Activated CD4-positive, alpha-beta T cell treated with anti-CD3 and anti-CD28 coated beads for 24 hours (primary cell): ENCODE measurements at places on chromosomes 7 and 10.

DNA sequence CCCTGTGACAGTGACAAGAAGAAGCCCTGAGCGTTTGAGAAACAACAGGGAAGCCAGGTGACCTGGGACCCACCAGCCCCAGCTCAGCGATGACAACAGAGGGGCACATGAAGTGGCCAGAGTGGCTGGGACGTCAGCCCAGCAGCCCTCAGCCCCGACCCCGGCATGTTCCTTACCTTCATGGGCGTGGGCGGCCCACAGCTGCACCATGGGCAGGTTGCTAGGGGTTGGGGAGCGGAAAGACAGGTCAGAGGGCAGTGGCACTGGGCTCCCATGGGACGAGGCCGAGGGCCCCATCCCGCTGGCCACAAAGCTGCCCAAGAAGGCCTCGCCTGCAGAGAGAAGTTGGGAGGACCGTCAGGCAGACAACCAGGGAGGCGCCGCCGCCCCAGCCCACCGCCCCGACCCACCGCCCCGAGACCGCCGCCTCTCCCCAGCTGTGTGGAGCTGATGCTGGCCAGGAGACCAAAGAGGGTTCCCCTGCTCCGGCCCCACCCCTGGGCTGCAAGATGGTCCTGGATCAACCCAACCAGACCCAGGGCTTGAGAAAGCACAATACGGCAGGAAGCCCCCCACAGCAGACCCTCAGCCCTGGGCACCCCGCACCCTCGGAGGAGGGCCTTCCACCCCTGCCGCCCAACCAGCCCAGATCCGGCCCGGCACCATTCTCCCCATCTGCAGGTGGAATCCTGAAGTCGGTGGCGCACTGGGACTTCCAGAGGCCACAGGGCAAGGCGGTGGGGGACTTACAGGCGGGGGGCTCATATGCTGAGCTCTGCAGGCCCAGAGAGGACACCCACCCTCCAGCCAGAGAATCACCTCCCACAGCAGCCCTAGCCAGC lies 29.1 kb downstream of the TNRC18 start:
- DNase-seq: no peak

GRCh38 chr7:137895301-137896221 lies 48.8 kb upstream of the DGKI start:
- no peak for DNase-seq

- DNase-seq: no peak
These were observed 52.6 kb downstream of the EVX1 start for GRCh38 chr7:27295236-27295635.

DNA sequence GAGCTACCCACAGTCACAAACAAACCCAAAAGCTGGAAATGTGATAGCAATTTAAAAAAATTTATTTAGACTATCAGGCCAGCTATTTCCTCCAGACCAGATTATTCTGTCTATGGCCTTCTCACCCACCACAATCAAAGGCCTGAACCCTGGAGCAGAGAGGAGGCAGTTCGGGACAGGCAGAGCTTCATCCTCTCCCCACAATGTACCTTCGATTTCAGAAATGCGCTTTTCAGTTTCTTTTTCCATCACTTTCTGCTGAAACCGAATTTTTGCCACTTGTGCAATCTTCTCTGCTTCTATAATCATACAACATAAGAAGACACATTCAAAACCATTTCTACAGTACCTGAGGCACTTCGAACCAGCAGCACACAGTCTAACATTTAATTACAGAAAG lies 29.9 kb downstream of the ERLIN1 start:
- no peak for DNase-seq

DNA sequence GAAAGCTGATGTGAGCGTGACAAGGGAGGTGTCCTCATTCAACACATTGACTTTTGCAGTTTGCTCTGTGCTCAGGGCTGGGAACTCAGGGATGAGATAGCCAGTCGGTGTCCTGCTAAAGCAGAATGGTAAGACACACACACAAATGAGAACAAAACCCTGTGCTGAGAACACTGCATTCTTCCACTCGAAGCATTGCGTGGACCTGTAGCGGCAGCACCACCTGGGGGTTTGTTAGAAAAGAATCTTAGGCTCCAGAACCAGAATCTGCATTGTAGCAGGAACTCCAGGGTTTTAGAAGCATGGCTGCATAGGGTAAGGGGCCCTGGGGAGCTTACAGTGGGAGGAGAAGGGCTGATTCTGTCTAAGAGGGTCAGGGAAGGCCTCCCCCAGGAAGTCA lies 21.5 kb upstream of the OGDHL start:
- no peak for DNase-seq

DNA sequence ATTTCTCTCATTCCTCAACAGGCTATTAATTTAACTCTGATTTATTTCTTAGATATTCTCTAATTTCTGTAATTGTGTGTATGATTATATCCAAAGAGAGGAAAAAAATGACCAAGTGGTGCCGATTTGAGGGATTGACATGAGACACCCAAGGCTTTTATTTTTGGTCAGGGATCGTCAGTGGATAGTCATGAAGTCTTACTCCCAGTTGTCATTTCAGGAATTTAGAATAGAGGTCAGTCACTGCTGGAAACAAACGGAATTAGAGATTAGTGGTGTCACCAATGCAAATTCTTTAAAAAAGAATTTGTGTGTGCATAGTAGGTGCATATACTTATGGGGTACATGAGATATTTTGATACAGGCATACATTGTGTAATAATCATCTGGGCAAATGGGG lies 26.8 kb upstream of the AGR3 start:
- no peak for DNase-seq

- DNase-seq: no peak
These were observed 250.5 kb downstream of the RAB11FIP2 start for GRCh38 chr10:117796130-117796745.

DNA sequence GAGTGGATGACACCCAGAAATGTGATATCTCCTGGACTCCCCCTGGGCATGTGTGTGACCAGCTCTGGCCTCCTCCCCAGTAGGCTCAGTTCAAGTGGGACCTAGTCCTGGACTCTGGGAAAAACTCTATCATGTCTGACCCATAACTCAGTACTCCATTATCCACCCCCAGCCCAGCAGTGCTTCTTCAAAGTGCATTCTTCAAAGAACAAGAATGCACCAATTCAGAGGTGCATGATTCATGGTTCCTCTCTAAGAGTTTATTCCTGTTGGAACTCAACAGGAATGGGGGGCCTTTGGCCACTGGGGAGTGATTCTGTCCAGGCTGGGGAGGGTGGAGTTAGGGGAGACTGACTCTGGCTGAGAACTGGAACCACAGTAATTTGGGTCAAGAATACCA lies 173.6 kb upstream of the CXCL12 start:
- DNase-seq: no peak

GRCh38 chr10:76088980-76089379 lies 657.6 kb downstream of the LRMDA start:
- no peak for DNase-seq

DNA sequence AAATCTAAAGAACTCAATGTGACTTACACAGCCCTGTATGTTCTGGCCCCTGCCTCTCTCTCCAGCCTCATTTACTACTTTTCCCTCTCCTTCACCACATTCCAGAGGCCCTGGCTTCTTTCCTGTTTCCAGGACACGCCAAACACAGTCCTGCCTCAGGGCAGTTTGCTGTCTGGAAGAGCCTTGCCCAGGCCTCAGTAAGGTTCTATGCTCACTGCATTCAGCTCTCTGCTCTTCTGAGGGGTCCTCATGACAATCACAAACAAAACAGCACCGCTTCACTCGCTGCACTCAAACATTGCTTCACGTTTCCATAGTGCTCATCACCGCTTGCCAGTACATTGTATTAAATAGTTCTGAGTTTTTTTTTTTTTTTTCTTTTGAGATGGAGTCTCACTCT lies 35.1 kb upstream of the GARS1 start:
- DNase-seq: no peak

DNA sequence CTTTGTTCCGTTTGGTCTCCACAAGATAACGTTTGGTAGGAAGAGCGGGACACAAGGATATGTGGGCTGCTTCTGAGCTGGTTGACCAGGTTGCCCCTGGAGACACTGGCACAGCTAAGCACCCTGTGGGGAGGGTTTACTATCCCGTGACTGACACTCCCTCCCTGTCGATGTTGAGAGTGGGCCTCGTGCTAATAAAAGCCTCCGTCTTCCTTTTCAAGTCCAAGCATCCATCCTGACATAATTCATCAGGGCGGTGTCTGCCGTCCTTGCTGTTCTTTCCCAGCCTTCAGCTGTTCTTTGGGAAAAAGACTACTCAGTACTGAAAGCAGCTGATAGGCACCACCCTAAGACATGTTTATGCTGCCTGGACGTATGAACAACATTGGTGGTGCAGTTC lies 49.6 kb downstream of the SHH start:
- DNase-seq: no peak

DNA sequence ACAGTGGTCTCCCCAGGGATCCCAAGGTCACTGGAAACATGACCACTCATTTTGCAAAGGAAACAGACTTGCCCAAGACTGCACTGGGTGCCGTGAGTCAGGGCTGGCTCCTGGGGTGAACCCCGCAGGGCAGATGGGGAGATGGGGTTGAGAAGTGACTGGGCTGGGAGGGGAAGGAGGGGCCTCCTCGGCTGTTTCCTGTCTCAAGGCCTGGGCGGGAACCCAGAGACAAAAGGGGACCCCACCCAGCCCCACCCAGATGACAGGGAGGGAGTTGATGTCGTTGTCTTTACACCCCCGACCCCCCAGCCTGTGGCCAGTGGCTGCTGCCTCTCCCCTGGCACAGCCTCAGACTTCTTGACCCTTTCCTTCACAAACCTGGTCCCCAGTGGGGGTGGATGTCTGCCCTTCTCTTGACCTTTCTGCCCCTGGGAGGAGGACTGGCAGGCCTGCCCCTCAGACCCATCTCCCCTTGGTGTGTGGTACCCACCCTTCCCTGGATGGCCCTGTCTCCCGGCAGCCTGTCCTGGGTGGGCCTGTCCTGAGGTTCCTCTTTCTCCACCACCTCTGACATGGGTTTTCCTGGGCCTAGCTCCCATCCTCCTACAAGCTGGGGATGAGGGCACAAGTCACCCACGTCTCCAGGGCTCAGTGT lies 1.4 kb downstream of the MYO1G start:
- DNase-seq: peak; percentile 67

- no peak for DNase-seq
These were observed 10.3 kb upstream of the PCBD1 start for GRCh38 chr10:70898687-70899086.
